Progenitor cell of endocrine pancreas (in vitro differentiated cells): ENCODE measurements at places on chromosomes 11 and 22.

GRCh38 chr11:77580712-77581337, 8.9 kb upstream of the AQP11 start:
- no peak for DNase-seq

GRCh38 chr22:38631724-38632123, 24.5 kb downstream of the FAM227A start:
- no peak for DNase-seq

DNA sequence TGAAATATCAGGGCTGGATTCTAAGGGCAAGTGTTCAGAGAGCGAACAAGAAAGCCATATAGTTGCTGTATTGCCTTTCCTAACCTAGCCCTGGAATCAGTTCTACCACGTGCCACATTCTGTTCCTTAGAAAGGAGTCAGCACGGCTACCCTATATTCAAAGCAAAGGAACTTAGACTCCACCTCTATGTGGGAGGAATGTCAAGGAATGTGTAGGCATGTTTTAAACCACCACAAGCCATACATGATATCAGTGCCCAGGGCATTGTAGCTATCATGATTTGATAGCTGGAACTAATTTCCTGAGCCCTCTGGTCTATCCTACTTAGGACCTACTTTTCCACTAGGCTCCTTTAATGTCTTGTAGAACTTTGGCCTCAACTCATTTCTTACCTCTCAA, 2.5 kb upstream of the EIF4ENIF1 start:
- no peak for DNase-seq

- DNase-seq: no peak
These were observed 51.7 kb downstream of the PPP2R1B start for GRCh38 chr11:111714522-111714921.

DNA sequence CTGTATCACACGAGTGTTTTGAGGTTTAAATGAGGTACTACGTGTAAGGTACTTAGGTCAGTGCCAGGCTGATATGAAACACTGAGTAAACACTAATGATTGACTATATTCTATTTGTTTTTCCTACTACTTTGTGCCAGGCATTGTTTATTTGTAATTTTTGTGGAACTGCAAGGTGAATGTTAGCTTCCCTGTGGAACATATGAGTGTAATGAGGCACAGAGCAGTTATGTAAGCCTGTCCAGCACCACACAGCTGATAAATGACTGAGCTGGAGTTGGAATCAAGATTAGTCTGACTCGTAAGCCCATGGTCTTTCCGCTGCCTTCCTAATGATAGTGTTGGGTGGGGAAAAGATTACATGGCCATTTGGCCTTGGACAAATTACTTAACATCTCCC, 5.9 kb downstream of the SLC37A2 start:
- DNase-seq: no peak

DNA sequence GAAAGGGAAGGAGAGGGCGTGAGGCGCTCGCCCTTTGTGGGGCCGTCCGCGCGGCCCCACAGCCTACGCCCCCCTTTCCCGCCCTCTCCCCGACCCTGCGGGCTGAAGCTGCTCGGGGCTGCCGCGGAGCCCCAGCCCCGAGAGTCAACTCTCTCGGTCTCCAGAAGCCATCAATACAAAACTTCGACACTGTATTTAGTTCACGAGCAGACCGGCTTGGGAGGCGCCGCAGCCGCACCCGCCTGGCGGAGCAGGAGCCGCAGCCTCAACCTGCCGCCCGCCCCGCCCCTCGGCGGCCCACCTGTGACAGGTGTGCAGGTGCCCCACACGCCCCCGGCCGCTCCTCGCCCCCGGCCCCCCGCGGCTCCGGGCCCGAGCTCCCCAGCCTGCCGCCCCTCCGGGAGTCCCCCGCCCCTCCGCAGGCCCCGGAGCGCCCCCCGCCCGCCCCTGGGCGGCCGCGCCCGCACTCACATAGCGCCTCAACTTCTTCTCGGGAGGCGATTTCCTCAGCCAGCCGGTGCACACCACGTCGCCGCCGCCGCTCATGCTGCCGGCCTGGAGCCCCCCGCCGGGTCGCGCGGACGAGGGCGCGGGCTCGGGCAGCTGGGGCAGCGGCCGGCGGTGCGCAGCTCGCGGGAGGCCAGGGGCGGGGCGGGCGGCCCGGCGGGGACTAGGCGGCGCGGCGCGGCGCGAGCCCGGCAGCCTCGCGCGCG, at the start of gene GAB2:
GAB2 (minus strand) TSS at position 646 of the 713 bp plus-strand sequence; CDS start at position 546, 100 bp downstream.
- peak; percentile 49 for DNase-seq

GRCh38 chr11:128424851-128425285, 162.5 kb downstream of the ETS1 start:
- DNase-seq: no peak
